ENCODE measurements at places on chromosomes 11 and 22. TPM values are rescaled to one million over a fixed set of nuclear protein-coding genes. Genes with fewer than 3 reads are reported as not detected.

DNA sequence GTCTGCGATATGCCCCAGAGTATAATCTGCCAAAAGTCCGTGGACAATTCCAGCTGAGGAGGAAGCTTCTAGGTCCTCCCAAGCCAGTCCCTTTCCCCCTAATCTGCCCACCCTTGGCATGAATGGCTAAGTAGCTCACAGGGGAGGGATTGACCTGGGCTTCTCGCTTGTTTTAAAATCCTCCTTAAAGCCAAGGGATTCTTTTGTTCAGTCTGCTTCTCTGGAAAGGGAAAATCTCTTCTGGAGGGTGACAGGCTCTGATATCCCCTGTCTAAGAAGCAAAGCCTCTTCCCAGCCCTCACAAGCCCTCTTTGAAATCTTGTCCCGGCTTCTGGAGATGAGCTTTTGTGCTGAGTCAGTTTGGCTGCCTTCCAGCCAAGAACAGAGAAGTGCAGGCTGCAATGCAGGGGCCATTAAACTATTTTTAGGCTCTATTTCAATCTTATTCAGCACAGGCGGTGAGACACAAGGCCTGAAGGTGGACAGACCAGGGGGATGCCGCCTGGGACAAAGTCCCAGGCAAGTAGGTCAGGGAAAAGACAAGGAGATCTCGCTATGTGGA, 23.9 kb downstream of the NEFH start:
- DNase-seq = no peak

DNA sequence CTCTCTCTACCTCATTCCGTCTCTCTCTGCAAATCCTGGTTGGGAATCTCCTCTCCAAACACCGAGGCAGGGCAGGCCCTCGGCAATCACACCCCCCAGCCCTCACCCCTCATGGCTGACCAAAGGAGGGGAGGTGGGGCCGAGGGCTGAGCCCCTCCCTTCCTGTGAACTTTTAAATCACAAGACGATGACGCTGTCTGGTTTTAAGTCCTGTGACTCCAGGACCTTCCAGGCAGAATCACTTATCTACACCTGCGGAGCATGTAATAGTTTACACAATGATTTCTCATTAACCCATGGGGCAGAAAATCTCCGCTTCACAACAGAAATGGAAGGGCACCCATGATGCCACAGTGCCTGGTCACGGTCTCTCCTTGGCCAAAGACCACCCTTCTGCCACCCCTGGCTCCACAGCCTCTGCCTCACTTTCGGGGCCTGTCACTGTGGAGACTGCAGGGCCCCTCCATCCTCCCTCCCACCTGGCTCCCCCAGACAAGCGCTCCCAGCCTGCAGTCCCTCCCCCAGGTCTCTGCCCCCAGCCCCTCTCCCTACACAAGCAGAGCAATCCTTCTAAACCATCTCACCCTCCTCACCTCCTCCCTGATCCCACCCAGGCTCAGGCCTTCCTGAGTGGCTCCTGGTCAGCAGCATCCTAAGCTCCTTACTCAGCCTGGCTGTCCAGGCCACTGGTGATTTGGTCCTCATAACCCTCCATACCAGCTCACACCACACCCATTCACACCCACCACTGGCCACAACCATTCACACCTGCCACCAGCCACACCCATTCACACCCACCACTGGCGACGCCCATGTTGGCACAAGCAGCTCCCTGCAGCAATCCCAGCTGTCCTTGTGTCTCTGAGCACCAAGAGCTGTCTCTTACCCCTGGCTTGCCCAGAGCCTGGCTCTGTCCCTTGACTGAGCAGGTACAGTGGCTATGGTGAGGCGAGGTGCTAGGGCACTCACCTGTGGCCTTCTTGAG, 30.7 kb upstream of the ARFGAP3 start:
- no peak for DNase-seq

- no peak for DNase-seq
Observed at GRCh38 chr11:79470161-79470560, 29.3 kb upstream of the TENM4 start.

The WNT11 gene
- total RNA-seq = 8.2 TPM

The VSIG2 gene
- 2.2 TPM for total RNA-seq

The CHCHD10 gene
- 1,727 TPM for total RNA-seq

The CHRM4 gene
- 0.30 TPM for total RNA-seq
